ENCODE measurements at places on chromosomes 7 and 10. TPM values are rescaled to one million over a fixed set of nuclear protein-coding genes. Genes with fewer than 3 reads are reported as not detected.

Gene UNC5B
- 0.05 TPM for total RNA-seq

Gene MEST
- 2.9 TPM for total RNA-seq

Gene OR9A2
- not detected for total RNA-seq

Gene DNAJB9
- total RNA-seq: 9.6 TPM

Gene COL28A1
- not detected for total RNA-seq

Gene GPR26
- total RNA-seq: not detected

Gene TUBB8
- total RNA-seq: not detected

Gene DOCK4
- 0.18 TPM for total RNA-seq

Gene CDHR3
- total RNA-seq: 0.92 TPM

Gene SPDYE1
- not detected for total RNA-seq

Gene GPAM
- total RNA-seq: 7.1 TPM

Gene PPP1R17
- not detected for total RNA-seq

Gene ASB10
- not detected for total RNA-seq

Gene AOAH
- total RNA-seq: 18.0 TPM

Gene ICA1
- total RNA-seq: 1.8 TPM

Gene POP7
- total RNA-seq: 43.6 TPM
